Occipital lobe (tissue), 3 donors: ENCODE measurements at places on chromosomes 2 and 18. TPM values are rescaled to one million over a fixed set of nuclear protein-coding genes. Genes with fewer than 3 reads are reported as not detected.

The TMEM237 gene
- 30.3 TPM for total RNA-seq

The GPAT2 gene
- 1.6 TPM for total RNA-seq

The C18orf32 gene
- total RNA-seq, result 63.2 TPM

The NEB gene
- total RNA-seq, result 3.0 TPM

The SPC25 gene
- 3.4 TPM for total RNA-seq

The PARD3B gene
- total RNA-seq, result 5.6 TPM

The TSGA10 gene
- 21.1 TPM for total RNA-seq

The FNDC4 gene
- 41.3 TPM for total RNA-seq

The NEU4 gene
- total RNA-seq, result 0.31 TPM

The TRIB2 gene
- total RNA-seq, result 122 TPM

The SNTG2 gene
- 4.1 TPM for total RNA-seq

The TMEM200C gene
- total RNA-seq, result 16.4 TPM

The MC2R gene
- total RNA-seq, result not detected

The GCG gene
- total RNA-seq, result not detected

The FKBP1B gene
- total RNA-seq, result 60.0 TPM

The PRSS56 gene
- not detected for total RNA-seq

The PFN4 gene
- 0.47 TPM for total RNA-seq

The FBXO15 gene
- total RNA-seq, result 3.1 TPM

The TCF23 gene
- not detected for total RNA-seq

The KHK gene
- 6.2 TPM for total RNA-seq

The DHRS9 gene
- total RNA-seq, result 0.94 TPM

The CABLES1 gene
- total RNA-seq, result 6.7 TPM

The C2orf80 gene
- 28.7 TPM for total RNA-seq

The CTLA4 gene
- total RNA-seq, result not detected
